ENCODE measurements at places on chromosomes 16 and 17.

DNA sequence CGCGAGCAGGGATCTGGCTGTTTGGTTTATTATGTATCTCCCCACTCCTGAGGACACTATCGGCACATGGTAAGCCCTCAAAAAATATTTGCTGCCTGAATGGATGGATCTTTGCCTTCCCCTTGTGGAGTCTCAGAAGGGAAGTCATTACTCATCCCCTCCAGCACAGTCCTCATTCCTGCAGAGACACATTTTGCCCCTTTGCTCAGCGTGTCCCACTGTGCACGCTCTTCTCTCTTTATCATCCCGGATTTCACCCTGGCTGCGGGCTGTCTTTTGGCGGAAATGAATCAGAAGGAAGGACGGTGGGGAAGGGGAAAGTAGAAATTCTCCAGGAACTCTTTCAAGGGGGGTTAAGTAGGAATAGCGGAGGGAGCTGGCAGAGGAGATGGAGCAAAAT lies 125.2 kb upstream of the CDC42EP4 start:
- no peak for DNase-seq

DNA sequence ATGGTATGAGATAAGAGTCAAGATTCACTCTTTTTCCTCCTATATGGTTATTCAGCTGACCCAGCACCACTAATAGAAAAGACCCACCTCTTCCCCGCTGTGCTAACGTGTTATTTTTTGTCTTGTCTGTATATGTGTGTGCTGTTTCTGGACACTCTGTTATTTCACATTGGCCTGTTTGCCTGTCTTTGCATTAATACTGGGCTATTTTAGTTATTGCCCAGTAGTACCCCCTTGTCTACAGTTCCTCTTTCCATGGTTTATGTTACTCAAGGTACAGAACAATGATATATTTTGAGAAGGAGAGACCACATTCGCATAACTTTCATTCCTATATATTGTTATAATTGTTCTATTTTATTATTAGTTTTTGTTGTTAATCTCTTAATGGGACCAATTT lies 74.0 kb upstream of the SIAH1 start:
- no peak for DNase-seq

- peak; percentile 63 for DNase-seq
These were observed 647 bp downstream of the UNK start for GRCh38 chr17:75785016-75785890.

- peak; percentile 76 for DNase-seq
These were observed 25.5 kb downstream of the SERPINF1 start for GRCh38 chr17:1787301-1787902.

GRCh38 chr17:7974638-7975131 lies 27.7 kb upstream of the GUCY2D start:
- no peak for DNase-seq

DNA sequence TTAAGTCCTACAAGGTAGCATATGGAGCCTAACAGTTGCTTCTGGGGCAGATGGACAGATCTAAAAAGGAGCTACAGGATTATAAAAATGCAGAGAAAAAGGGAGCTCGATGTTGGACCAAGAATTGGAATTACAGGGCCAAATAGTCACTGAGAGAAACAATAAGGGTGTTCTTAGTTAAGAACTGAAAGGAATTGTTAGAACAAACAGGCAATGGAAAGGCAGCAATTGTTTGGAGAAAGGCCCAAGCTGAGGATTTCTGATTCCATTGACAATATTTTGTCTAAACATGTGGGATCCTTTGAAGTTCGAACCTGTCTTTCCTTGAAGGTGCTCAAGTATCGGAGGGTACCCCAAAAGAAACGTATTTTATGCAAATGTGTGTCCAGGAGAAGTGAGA lies 513.6 kb upstream of the CDH8 start:
- no peak for DNase-seq

- DNase-seq: no peak
These were observed 16.9 kb downstream of the TRIM25 start for GRCh38 chr17:56896968-56897359.

DNA sequence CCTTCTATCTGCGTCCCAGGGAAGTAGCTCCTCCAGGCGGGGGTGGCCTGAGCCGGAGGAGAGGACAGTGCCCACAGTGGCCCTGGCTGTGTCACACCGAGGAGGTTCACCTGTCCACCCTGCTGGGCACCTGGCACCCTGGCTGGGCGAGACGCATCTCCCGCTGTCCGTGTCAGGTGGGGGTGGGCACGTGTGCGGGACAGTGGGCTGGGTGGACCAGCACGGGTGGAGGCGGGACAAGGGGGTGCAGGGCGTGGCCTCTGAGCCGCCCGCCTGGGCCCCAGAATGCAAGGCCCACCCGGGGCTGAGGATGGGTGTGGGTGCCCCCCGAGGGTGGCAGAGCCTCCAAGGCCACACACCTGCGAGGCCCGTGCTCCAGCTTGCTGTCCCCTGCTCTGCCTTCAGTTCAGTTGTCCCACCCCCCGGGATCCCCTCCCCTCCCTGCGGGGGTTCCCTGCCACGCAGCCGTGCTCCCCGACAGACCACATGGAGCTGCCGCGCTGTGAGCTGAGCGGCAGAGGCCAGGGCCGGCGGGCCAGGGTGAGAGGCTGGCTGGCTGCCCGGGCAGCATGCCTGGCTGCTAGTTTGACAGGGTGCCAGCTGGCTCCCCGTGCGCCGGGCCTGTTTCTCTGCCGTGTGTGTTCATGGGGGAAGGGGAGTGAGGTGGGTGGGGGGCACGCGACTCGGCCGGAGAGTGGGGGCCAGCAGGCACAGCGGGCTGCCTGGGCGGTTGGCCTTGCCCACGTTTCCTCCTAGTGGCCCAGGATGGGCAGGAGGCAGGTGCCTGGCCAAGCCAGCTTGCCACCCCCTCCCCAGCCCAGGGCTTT lies 33.9 kb downstream of the BAHCC1 start:
- no peak for DNase-seq

DNA sequence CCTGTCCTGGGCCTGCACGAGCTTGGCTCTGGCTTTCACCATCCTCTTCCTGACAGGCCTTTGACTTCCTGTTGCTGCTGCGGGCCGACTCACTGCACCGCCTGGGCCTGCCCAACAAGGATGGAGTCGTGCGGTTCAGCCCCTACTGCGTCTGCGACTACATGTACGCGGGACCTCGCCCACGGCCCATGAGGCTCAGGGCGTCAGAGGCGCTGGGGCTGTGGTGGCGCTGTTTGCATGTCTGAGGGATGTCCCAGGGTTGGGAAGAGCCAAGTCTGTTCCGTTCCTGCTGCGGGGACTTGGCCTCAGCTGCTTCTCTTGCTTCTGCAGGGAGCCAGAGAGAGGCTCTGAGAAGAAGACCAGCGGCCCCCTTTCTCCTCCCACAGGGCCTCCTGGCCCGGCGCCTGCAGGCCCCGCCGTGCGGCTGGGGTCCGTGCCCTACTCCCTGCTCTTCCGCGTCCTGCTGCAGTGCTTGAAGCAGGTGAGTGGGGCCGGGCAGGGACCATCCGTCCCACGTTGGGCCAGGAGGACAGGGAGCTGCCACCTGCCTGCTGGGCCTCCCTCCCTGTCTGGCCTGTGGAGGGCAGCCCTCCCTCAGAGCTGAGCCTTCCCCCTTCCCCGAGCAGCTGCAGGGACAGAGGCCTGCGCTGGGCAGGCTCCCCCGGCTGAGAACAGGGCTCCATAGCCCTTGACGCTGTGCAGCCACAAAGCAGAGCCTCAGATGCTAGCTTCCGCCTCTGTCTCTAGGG lies 23.8 kb downstream of the TSC2 start:
- DNase-seq: no peak

GRCh38 chr16:9864461-9864860 lies 317.8 kb downstream of the GRIN2A start:
- DNase-seq: no peak

DNA sequence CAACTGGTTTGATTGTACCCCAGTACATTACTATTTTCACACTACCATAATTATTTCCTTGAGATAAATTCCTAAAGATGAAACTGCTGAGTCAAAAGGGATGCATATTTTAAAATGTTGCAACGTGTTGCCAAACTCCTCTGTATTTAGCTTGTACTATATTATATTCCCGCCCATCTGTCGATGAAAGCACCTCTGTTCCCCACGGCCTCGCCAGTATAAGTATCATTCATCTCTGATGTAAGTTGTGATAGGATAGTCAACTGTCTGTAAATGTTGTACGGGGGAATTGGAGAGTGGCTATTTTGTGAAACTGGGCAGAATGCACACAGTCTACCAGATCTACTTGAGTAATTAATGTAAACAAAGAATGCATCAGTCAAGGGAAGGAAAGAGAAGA lies 47.7 kb upstream of the TNRC6A start:
- DNase-seq: no peak

- no peak for DNase-seq
These were observed 33.9 kb downstream of the MAP2K3 start for GRCh38 chr17:21318439-21318838.

Measured in pulmonary artery endothelial cell (primary cell).